Pancreas (tissue), 10 donors: ENCODE measurements at places on chromosomes 11 and 22. TPM values are rescaled to one million over a fixed set of nuclear protein-coding genes. Genes with fewer than 3 reads are reported as not detected.

DNA sequence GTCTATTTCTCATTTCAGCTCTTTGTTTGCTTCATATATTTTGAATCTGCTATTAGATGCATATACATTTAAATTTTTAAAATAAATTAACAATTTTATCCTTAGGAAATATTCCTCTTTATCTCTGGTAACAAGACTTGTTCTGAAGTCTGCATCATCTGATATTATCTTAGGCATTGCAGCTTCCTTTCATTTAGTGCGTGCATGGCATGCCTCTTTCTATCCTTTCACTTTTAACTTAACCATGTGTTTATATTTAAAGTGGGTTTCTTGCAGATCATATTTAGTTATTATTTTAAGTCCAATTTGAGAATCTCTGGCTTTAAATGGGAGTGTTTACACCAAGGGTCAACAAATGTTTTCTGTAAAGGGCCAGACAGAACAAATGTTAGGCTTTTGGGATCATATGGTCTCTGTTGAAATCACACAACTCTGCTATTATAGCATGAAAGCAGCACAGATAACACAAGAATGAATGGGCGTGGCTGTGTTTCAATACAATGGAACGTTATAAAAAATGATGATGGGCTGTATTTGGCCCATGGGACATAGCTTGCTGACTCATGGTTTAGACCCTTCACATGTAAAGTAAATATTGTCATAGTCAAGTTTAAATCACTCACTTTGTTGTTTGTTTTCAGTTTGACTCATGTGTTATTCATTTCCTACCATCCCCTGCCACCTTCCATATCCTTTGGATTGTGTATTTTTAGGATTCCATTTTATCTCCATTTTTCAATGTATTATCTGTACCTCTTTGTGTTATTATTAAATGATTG, 83.9 kb upstream of the SNX19 start:
- no peak overlapping the region for H3K4me3 ChIP-seq
- no peaks in the 10 kb centered on the region for H3K36me3 ChIP-seq
- no peaks in the 10 kb centered on the region for H3K27me3 ChIP-seq

The CCDC15 gene
- total RNA-seq = 0.87 TPM

DNA sequence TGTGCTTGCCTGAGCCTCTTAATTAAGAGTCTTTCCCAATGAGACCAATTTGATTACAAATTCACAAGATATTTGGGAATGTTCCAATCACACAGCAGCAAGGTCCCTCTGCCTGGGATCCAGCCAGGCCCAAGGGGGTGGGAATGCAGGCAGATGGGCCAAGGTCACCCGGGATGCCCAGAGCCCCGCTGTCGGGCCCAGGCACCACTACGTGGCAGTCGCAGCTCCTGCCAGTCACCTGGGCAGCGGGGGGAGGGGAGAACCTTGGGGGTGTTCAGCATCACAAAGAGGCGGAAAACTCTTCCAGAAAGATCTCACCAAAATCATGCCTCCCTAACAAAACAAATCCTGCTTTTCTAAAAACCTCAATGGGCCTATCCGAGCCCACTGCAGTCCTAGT, 30.9 kb downstream of the PPM1F start:
- H3K4me1 ChIP-seq = peaks cover 27% of the 10 kb centered on the region
- peak; percentile 84 for DNase-seq
- no peak overlapping the region for H3K4me3 ChIP-seq
- H3K27me3 ChIP-seq = no peaks in the 10 kb centered on the region

The CDHR5 gene
- total RNA-seq = 1.3 TPM

DNA sequence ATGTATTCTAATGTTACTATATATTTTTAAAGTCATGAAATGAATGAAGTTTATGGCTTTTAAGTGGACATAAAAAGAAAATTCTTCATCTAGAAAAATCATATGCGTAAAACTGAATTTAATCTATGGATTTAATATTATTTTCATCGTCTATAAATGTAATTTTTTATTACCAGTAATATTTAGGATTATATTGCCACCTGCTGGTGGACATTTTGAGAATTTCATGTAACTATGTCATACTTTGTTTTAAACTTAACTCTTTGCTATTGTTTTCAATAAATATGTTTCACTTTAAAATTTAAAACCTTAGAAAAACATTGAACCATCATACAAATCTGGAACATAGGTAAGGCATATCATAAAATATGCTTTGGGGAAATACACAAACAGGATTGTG, 66.5 kb upstream of the CEP126 start:
- H3K4me3 ChIP-seq = no peak overlapping the region
- H3K27me3 ChIP-seq = peaks cover 3% of the 10 kb centered on the region
- no peak for DNase-seq
- H3K36me3 ChIP-seq = no peaks in the 10 kb centered on the region
- no peak overlapping the region for H3K27ac ChIP-seq
